GM19239 (cell line): ENCODE measurements at places on chromosomes 3 and 15.

DNA sequence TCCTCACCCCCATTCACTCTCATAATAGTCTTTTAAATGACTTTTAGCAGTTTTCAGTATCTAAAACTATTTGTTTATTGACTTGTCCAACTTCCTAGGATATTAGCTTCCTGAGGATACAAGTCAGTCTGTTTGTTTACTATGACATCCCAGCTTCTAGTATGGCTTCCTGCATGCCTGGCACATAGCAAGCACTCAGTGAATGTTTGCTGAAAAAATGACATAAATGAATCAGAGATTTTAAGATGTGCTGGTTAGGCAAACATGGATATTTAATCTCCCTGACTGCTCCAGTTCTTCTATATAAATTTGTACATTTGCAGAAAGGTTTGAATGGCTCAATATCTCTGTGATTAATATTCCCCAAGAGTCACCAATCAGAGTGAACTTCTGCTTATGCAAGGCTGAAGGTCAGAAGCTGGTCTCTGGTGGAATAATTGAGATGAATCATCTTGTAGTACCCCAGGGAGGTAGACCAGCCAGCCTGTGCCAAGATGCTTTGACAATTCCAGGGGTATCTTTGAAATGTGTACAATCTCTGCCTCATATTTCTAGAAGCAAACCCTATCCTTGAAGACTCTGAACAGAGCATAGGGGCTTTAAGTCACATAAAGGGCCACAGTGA is 219.0 kb upstream of the LMCD1 start:
- no peak for DNase-seq

DNA sequence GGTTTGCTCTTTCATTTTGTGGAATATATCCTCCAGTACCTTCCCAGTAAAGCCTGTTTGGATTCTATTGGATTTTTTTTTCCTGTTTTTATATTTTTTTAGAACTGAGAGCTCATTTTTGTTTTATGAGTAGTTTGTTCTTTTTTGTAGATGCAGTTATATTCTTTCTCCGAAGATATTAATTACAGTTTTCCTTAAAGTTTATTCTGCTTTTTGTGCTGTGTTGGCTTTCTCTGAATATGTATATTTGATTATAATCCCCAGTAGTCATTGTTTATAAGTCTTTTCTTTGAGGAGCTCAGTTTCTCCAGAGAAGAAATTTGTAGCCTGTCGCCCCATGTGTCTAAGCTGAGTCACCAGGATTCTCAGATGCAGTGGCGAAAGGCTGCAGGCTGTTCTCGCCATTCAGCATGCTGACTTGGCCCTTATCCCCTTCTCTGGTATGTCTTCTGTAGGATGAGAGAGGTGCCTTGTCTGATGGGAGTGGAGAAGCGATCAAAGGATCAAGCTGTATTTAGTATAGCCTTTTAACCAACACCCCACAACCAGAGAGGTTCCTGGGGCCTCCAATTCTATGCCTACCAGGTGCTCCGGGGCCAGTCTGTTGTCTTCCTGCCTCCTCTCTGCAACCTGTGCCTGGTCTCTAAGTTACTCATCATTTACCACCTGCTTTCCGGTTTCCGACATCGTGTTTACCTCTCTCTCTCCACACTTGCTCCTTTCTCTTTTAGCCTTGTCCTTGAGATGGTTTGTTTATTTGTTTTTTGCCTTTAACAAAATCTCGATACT is 31.7 kb upstream of the MFSD1 start:
- DNase-seq, result no peak

GRCh38 chr15:38470816-38471215 is 16.9 kb downstream of the FAM98B start:
- DNase-seq, result no peak

DNA sequence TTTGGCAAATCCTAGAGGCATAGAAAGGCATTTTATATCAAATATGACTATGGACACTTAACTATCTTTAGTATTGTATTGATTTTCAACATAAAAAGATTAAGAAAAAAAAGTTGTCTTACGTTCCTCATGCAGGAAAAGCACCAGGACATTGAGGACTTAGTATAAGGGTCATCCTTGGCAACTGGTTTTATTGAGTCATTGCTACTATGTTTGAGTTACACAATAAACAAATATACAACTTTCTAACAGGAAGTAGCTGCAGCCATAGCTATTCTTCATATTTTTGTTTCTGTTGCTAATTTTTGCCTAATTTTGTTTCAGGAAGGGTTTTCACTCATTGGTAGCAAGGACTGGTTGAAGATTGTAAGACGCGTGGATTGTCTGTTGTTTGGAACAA is 93.0 kb downstream of the NPTN start:
- DNase-seq, result no peak

- no peak for DNase-seq
Observed at GRCh38 chr3:179236669-179237301, 14.1 kb downstream of the KCNMB3 start.

GRCh38 chr3:99714146-99714545 is 75.8 kb downstream of the COL8A1 start:
- no peak for DNase-seq

GRCh38 chr3:140461250-140461649 is 216.6 kb upstream of the TRIM42 start:
- DNase-seq, result no peak

GRCh38 chr15:92779874-92780273 is 120.2 kb upstream of the CHD2 start:
- no peak for DNase-seq

DNA sequence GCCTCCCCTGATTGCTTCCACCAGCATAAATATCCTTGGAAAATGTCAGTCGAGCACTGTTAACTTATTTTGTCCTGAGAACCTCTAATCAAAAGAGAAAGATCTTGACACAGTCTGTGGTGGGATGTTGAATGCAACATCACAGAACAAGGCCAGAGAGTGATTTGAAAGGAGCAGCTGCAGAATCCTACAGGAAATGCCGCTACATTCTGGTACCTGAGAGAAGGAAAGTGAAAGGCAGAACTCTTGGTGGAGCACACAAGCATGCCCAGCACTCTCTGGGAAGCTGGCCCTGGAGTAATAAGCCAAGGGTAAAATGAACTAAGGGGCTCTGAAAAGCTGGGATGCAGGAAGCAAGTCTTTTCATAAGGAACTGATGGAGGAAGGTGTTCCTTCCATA is 75.8 kb downstream of the CBLB start:
- no peak for DNase-seq

- no peak for DNase-seq
Observed at GRCh38 chr3:32004113-32004765, 22.7 kb downstream of the ZNF860 start.

DNA sequence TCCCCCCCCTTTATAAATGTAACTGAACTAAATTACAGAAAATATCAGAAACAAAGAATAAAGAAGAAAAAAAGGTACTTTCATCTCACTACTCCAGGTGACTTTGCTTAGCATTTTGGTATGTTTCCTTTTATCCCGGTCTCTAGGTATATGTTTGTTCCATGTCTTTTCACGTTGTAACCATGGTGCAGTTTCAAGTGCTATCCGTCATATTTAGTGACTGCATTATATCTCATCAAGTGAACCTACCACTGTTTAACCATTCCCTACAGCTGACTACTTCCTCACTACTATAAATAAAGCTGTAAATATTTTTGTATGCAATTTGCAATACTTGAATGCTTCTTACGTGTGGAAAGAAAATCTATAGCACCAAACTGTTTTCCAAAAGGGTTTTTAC is 2.2 kb downstream of the BTBD1 start:
- DNase-seq, result no peak

DNA sequence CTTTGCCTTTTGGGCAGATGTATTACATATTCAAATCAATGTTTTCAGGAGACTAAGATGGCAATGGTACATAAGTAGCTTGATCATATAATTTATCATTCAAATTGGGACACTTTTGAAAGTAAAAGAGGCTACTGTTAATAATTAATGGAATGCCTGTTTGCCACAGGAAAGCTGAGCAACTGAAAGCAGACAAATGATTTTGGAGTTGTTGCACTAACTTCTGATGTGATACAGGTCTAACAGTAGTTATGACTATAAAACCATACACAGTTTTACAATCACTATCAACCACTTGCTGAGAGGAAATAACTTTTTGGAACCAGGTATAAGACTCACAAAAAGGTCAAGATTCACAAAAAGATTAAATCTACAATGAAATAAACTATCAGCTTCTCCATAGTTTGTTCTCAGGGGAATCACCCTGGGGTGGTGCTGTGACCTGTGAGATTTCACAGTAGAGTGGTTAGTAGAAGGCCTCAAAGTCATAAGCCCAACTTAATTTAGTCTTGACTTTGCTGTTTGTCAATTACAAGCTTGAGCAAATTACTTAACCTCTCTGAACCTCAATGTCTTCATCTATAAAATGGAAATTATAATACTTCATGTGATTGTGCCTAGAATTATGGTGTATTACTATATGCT is 42.7 kb downstream of the HHLA2 start:
- no peak for DNase-seq

GRCh38 chr15:31051496-31052080 is 49.9 kb downstream of the TRPM1 start:
- DNase-seq, result no peak

DNA sequence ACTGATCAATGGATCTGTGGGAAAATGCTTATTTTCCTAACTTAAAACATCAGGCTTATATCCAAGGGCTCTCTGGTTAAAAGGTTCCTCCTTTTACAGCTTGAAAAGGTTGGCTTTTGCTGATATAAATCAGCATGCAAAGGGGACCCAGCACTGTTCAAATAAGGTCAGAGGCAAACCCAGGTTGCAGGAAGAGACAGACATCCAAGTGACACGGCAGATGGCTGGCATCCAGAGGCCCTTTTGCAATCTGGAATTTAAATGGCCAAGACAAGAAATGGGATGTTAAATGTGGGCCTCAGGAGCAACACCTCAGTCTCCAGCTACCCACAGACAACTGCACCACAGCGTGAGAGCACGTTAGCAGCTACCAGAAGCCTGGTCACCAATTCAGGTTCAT is 6.3 kb downstream of the SH3BP5 start:
- DNase-seq, result no peak

GRCh38 chr15:87739866-87740265 is 516.7 kb downstream of the NTRK3 start:
- no peak for DNase-seq

DNA sequence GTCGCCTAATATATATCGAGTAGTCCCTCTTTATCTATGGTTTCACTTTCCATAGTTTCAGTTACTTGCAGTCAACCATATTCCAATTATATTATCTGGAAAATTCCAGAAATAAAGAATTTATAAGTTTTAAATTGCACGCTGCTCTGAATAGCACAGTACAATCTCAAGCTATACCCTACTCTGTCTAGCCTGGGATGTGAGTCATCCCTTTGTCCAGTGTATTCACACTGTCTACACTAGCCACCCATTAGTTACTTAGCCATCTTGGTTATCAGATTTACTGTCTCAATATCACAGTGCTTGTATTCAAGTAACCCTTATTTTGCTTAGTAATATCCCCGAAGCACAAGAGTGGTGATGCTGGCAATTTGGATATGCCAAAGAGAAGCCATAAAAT is 72.1 kb upstream of the EOMES start:
- no peak for DNase-seq
